ENCODE measurements at places on chromosomes 1 and 21.

GRCh38 chr1:201938440-201939035 lies 7.8 kb downstream of the LMOD1 start:
- no peak for DNase-seq

DNA sequence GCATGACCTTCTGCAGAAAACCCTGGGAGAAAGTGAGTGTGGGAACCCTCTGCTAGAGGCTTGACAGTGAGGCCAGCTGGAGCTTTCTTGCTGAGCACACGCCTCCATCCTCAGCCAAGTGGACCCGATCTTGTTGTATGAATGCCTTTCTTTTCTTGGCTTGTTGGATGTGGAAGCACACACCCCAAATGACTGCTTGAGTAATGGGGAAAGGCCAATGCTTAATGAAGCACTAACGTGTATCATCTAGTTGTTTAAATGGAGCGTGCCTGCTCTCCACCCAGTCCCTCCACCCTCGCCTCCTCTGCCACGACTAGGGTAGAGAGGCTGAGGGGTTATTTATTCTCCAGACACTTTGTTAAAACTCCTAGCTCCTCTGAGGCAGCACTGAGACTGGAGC lies 54.3 kb upstream of the IKBKE start:
- DNase-seq: no peak

- DNase-seq: no peak
Measured at GRCh38 chr1:185533596-185533995, 200.6 kb upstream of the HMCN1 start.

GRCh38 chr21:44993321-44994046 lies 53.7 kb downstream of the SLX9 start:
- no peak for DNase-seq

- no peak for DNase-seq
Measured at GRCh38 chr1:157566484-157567300, 14.4 kb upstream of the FCRL5 start.

DNA sequence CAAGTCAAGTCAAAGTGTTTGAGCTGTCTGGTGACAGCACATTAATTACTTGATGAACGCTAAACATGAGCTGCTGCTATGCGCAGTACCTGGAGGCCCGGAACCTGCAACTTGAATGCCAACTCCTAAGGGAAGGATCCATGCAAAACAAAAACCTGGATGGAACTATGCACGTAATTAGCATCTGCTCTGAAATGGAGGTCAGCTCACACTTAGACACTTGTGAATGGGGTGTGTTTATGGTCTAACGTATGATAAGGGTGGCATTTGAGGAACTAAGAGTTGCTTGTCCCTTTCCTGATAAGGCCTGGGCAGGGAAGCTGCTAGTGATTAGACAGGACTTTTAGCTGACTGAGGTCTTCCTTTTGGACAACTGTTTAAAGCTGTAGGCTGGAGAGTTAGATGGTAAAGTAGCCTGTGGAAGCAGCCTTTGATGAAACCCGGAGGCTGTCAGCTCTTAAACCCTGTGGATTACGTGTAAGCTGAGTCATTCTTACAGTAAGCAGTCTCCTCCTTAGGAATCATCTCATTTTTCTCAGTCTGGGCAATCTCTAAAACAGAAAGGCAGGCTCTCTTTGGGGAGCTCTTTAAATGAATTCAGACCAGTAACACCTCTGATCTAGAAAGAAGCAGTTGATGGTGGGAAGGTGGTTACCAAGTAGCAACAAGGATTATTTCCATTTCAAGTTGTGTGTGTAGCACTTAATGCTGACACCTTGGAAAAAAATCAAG lies 6.8 kb downstream of the TENT5C start:
- DNase-seq: peak; percentile 79

DNA sequence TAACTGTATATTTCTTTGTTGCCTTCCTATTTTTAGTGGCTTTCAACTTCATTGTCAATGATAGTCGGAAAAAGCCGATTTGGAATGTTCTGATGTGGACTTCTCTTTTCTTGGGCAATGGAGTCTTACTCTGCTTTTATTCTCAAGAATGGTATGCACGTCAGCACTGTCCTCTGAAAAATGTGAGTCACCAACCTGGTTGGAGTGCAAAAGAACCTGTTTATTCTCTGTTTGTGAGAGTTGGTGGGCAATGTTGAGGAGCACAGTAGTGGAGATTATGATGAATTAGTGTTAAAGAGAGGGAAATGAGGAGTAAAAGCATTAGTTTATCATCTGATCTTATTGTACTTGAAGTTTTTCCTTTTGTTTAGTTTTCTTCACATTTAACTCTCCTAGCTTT lies 14.5 kb upstream of the AXDND1 start:
- DNase-seq: no peak

DNA sequence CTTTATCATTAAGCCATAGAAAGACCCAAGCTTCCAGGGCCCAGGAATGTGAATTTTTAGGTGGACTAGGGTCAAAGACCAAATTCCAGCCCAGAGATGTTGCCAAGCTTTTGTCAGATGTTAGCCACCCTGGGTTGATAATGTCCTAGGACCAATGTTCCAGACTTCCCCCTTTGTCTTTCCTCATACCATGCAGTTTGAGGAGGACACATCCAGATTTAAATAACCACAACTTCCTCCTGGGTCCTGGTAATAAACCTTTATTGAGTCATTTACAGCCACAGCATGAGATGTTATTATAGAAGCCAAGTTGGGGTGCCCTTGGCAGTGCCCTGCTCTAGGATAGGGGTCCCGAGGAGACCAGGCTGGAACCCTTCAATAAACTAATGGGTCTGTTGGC lies 5.9 kb downstream of the TNR start:
- DNase-seq: no peak

- DNase-seq: no peak
Measured at GRCh38 chr1:56028244-56028643, 551.1 kb downstream of the PLPP3 start.

GRCh38 chr1:168514455-168514854 lies 29.3 kb downstream of the XCL2 start:
- no peak for DNase-seq

GRCh38 chr1:234208351-234208750 lies 164.9 kb upstream of the COA6 start:
- DNase-seq: peak; percentile 60

DNA sequence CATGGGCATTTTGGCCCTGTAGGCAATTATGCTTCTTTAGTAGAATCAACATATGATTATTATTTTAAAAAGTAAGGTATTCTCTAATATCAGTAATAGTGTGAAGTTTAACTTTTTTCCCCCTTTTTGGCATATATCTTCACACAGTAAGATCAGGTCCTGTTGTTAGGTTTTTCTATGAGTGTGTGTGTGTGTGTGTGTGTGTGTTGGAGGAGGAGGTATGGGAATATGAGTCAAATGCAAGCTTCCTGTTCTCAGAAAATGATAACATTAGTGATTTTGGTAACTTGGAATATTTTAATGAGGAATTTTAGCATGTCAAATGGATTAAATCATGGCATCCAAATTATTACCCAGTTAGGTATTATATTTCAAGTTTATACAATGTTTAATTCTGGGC lies 65.8 kb upstream of the BCL10 start:
- no peak for DNase-seq

DNA sequence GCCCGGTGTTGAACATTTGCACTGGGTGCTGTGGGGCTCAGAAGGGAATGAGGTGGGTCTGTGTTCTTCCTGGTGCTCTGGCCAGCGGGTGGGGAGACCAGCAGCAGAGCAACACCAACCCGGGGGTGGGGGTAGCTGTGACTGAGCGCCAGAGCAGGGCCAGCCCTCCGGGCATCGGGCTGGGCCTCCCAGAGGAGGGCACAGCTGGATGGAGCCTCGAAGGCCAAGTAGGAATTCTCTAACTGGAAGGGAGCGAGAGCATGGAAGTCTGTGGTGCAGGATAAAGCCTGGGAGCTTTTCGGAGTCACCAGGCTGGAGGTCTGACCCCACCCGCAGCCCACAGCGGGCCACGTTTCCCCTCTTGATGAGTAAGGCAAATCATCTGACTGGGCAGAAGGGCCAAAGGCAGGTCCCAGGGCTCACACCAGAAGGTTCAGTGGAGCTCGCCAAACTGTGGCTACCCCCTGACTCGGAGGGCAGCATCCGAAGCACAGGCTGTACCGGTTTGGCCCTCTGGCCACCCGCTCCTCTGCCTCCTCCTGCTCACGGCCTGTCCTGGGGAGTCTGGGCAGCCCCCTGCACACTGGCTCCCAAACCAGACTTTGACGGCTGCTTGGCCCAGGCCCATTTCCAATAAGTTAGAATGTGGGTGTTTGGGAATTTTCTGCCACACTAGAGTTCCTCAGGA lies 18.8 kb downstream of the SLC1A7 start:
- no peak for DNase-seq

DNA sequence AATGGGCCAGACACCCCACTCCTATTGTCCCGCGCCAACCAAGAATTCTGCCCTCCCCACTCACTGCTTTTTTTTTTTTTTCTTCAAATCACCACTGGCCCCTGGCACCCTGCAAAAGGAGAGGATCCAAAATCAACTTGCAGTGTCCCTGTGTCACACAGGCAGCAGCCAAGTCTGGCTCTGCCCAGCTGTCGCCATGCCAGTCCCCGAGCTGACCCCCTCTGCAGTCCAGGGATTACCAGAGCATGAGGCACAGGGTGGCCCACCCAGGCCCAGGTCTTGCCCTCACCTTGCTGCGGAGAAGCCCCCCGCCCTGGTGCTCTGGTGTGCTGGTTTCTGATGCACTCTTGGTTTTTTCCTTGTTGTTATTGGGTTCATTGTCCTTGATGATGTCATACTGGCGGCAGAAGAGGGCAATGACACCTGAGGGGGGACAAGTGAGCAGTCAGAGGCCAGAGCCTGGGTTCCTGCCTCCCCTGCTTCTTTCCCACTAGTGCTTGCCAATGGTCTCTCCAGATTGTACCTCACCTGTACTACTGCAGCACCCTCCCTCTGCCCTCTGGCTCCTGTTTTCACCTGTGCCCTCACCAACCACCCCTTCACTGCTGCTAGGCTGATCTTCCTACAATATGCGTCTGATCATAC lies 6.2 kb downstream of the FNDC5 start:
- no peak for DNase-seq

GRCh38 chr1:35866991-35867390 lies 16.0 kb upstream of the AGO1 start:
- DNase-seq: no peak

- DNase-seq: no peak
Measured at GRCh38 chr1:9680828-9681227, 29.3 kb downstream of the PIK3CD start.

- DNase-seq: no peak
Measured at GRCh38 chr1:81304187-81304586, 496.5 kb upstream of the ADGRL2 start.

DNA sequence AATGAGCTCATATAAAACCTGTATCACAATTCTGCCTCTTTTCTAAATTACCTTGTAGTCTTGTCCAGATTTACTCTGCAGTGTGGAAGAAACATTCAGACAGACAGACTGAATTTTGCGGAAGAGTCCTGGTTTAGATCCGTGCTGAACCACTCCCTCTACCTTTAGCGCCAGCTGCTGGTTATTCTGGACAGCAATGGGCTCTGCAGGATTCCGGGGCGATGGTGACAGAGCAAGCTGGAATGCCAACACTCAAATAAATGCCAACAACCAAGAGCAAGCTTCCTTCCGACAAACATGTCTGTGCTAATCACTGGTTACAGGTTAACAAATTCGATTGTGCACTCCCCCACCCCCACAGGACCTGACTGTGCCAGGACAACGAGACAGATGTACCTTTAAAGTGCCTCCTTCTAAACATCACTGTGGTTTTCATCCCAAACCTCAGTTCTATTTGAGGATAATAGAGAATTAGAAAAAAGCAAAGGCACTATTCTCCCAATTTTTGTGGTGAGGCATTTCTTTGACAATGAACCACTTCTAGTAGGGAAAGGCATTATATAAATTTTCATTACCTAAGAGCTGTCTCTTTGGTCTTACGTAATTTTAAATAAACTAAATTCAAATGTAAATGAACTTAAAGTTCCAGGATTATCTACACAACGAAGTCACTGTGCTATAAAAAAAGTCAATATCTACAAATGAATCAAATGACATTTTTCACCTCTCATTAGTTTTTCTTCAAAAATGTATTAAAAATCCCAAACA lies 90.4 kb downstream of the INTS7 start:
- DNase-seq: no peak

DNA sequence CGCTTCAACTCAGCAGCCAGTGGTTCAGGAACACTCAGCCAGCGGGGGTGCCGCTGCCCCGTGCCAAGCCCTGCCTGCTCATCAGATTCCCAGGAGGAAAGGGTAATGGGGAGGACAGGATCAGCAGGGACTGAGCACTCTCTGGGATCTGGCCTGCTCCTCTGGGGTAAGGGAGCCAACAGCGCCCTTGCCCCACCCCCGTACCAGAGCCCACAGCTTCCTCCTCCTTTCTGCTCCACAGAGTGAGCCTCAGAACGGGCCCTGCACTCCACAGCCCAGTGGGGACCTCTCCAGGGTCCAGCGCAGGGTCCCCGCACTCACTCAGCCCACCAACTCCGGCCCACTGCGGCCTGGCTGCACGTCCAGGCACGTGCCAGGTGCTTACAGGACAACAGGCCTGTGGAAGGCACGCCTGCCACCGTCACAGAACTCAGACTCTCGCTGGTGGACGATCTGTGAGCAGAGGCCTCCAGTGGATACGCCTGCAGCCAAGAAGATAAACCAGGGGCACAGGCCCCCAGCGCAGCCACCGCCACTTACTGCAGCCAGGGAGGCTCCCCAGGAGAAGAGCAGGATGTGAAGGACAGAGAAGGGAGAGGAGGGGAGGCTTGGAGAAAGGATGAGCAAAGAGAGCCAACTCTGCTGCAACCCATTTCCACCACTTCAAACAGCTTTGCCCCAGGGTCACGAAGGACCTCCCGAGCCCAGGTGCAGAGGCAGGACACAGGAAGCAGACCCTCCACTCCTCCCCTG lies 2.1 kb downstream of the MEGF6 start:
- DNase-seq: no peak

GRCh38 chr21:17539323-17539722 lies 26.5 kb downstream of the CXADR start:
- no peak for DNase-seq

DNA sequence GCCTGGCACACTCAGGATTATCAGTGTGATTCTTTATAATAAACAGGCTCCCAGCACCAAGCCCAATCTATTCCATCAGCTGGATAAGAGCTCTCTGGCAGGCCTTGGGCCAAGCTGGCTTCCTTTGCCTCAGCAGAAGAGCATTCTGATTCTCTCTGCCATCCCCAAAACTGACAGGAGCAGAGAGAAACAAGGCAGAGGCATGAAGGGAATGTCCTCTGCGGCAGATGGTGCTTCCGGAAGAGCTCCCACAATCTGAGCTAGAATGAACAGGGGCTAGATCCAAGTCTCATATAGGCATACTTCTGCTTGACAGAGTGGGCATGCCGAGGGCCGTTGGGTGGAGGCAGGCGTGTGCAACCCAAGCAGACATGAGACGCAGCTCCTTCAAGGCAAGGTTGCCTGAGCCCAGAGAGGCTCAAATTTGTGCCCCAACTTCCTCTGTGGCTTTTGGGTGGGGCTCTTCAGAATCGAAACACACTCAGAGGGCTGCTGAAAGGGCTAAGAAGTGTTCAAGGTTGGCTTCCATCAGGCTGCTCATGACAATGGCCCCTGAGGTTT lies 4.0 kb downstream of the CAPN2 start:
- no peak for DNase-seq

DNA sequence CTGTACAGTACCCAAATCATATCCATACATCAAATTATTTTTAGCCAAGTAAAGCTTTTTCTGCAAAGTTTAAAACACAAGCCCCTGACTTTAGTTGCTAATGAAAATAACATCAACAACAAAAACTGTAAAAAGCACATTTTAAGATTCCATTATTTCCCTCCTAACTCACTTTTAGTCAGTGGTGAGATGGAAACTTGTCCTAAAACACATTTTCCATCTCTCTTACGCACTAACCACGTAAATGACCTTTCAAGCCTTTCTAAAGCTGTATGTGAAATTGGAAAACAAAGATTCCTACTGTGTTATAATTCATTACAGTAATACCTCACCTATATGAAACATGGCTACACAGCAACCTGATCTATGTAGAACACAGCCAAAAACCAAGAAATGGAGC lies 77.5 kb downstream of the PTPN14 start:
- no peak for DNase-seq
